ENCODE measurements at places on chromosomes 12 and 14.
A peak's percentile ranks its signal among the peaks of the same experiment; 100 is the strongest.

GRCh38 chr14:100888789-100889315 is 14.7 kb downstream of the RTL1 start:
- no peak for DNase-seq

DNA sequence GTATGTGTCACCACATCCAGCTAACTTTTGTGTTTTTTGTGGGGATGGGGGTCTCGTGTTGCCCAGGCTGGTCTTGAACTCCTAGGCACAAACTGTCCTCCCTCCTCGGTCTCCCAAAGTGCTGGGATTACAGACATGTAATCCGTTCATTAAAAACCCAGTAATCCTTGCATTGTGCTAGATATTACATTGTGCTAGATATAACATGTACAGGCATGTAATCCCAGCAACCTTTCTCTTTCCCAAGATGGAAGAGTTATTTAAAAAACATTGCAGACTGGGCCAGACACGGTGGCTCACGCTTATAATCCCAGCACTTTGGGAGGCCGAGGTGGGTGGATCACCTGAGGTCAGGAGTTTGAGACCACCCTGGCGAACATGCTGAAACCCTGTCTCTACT is 19.7 kb downstream of the ELK3 start:
- DNase-seq = no peak

GRCh38 chr14:31181271-31181670 is 26.3 kb downstream of the HECTD1 start:
- DNase-seq = no peak

DNA sequence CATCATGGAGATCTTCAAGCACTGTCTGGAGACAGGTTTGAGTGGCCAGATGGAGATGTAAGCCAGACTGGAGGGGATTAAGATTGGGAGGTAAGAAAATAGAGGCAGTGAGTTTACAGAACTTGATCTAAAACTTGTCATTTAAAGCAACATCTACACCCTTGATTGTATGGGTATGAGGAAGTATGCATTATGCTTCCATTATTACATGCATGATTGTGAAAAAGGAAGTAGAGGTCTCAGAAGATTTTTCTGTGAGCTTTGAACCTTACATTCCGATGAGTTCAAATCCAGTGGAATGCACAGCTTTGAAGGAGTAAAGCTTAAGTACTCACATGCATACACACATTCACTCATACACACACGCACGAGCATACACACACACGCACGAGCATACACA is 550.8 kb downstream of the MED13L start:
- no peak for DNase-seq

DNA sequence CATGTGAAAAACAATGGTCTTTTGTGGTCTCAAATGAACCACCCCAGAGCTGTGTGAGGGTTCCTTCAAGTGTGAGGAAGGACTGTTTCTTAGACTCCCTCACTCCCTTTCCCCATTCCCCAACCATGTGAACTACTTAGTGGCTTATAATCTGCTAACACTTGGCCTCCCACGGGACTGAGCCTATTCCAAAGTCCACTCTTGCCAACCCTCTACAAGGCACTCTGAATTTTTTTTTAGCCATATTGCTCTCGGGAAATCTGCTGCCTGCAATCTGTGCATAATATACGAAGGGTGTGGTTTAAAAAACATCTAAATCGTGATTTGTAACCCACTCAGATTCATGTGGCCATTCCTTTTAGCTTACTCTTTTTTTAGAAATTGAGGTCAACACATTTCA is 2.6 kb downstream of the SVOP start:
- DNase-seq = no peak

GRCh38 chr12:18926188-18926587 is 188.3 kb downstream of the CAPZA3 start:
- DNase-seq = no peak

- no peak for DNase-seq
These were observed 9.7 kb upstream of the MAGOHB start for GRCh38 chr12:10623131-10623530.

DNA sequence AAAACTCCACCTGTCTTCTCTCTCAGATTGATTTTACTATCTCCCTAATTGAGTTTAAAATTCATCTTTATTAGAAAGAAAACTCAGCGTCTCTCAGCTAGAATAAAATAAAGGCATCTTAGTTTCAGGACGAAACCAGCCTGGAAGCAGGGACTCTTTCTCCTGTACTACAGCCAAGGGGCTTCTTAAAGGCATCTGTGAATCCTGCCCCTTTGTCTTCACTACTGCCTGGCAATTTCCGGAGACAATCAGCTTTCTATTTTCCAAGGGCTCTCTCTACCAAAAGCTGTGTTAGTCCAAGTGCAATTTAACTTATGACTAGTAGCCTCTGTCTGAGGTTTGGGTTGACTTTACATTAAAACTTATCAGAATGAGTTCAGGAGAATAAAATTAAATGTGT is 623.3 kb upstream of the FOXG1 start:
- no peak for DNase-seq

- no peak for DNase-seq
These were observed 560.4 kb upstream of the FLRT2 start for GRCh38 chr14:84969501-84969900.

DNA sequence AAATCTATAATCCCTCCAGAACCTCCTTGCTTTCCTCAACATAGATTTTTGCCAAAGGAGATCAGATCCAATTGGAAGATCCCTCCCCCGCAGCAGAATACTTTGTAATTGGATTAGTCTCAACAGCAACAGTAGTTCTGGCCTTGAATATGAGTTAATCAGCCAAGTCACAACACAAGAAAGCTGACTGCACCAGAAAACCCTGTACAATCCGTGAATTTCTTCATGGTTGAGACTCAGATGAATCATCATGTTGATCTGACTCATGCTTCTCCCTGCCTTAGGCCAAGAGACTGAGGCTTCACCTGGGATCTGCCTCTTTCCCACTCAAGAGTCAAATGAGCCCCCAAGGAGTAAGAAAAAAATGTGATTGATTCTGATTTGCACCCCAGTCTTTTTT is 3.0 kb upstream of the METTL17 start:
- no peak for DNase-seq

GRCh38 chr12:50742776-50743175 is 21.1 kb upstream of the ATF1 start:
- no peak for DNase-seq

DNA sequence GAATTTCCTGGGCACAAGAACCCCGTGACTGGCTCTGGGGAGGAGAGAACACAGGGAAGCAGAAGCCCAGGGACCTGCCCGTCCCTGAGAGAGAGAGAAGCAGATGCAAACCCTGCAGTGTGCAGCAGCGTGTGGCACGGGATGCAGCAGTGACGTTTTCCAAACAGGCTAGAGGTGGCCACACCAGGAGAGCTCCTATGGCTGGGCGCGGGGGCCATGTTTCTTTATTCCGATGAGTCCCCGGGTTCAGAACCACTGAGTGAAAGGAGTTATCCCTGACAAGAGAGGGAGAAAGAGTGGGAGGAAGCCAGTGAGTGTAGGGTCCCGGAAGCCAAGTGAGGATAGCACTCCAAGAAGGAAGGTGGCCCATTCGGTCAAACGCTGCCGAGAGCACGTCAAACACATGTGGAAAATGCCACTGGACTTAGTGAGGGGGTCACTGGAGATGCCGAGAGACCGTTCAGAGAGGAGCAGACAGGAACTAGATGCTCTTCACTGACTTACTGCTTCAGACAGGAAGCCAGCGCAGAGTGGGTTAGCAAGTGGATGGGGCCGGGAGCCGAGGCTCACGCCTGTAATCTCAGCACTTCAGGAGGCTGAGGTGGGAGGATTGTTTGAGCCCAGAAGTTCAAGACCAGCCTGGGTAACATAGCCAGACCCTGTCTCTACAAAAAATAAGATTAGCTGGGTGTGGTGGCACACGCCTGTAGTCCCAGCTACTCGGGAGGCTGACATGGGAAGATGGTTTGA is 123.0 kb downstream of the BCL11B start:
- no peak for DNase-seq

GRCh38 chr14:103033681-103034096 is 23.7 kb downstream of the CDC42BPB start:
- DNase-seq = no peak

DNA sequence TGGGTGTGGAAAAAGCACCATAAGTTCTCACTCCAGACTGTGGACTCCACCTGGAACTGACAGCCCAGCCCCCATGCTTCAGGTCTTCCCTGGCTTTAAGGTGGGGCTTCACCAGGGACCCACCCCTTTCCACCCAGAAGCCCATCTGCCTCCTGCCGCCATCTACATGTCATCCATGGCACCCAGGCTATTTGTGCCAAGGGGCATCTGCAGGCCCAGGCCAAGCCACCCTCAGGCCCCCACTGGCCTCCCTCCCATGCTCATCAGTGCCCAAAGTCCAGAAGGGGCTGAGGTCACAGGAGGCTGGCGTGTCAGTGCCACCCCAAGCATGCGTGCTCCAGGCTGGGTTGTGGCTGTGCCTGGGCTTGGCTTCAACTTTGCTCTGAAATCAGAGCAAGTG is 212.2 kb upstream of the DIO3 start:
- DNase-seq = no peak

- DNase-seq = peak; percentile 71
These were observed 663 bp downstream of the WASHC3 start for GRCh38 chr12:102061096-102061559.

GRCh38 chr12:54749191-54749818 is 101.1 kb upstream of the DCD start:
- DNase-seq = peak; percentile 71

- DNase-seq = no peak
These were observed 35.6 kb upstream of the ANKS1B start for GRCh38 chr12:100020370-100020769.

DNA sequence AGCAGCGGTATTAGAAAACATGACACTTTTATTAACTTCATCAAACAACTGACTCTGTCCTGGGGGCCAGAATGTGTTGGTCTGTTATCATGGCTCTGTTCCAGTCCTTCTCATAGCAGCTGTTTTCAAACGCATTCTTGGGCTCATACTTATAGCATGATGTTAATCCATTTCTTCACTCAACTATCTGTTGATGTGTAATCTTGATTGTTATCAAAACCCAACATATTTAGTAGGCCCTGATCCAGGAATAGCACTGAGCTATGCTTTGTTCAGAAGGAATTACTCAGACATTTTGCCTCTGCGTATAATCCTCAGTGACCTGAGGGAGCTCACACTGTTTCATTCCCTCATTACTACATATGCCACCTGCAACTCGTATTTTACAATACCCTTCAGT is 315.9 kb downstream of the BMP4 start:
- no peak for DNase-seq

GRCh38 chr14:105303949-105304348 is 3.1 kb upstream of the BRF1 start:
- DNase-seq = no peak

Measured in CD4-positive, alpha-beta T cell treated with Interleukin-17A for 1 hour (primary cell).